ENCODE measurements at places on chromosomes 11 and 22.

DNA sequence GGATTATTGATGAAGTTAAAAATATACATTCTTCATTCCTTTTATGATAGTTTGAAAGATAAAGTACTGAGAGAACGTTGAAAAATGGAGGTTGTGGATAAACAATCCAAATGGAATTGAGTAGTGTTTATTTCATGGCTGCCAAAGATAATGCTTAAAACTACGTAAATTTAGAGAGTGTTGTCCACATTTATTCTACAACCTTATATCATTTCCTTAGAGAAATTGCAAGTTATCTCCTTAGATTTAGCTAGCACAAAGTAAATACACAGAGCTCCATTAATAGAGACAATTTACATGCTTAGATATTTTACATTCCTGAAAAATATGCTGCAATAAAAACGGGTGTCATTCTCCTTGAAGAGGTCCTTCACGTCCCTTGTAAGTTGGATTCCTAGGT is 146.5 kb upstream of the CCDC179 start:
- no peak for DNase-seq

- DNase-seq = no peak
These were observed 185.5 kb downstream of the MN1 start for GRCh38 chr22:27616033-27616432.

- DNase-seq = no peak
These were observed 15.9 kb downstream of the PGA5 start for GRCh38 chr11:61256710-61257482.

- DNase-seq = no peak
These were observed 8.1 kb downstream of the ZFP91 start for GRCh38 chr11:58586998-58587397.

GRCh38 chr11:74860743-74861142 is 88.1 kb downstream of the XRRA1 start:
- no peak for DNase-seq

DNA sequence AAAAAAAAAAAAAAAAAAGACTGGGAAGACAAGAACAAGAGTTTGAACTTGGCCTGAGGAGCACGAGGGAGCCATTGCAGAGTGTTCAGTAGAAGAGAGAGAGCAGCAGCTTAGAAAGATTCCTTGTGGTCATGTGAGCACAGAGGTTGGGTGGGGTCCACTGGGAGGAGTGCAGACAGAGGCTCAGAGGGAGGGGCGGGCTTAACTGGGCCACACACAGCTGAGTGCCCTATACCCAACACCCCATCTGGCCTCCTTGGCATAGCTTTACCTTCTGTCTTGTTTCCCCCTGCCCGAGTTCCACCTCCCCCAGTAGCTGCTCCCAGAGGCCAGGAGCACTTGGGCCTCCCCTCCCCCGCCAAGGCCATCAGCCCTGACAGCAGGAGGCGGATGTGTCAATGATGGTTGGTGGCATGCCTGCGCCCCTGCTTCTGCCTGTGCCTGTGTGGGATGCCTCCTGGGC is 12.1 kb downstream of the C11orf86 start:
- DNase-seq = no peak

- no peak for DNase-seq
These were observed 51.5 kb downstream of the ALG9 start for GRCh38 chr11:111819829-111820237.

DNA sequence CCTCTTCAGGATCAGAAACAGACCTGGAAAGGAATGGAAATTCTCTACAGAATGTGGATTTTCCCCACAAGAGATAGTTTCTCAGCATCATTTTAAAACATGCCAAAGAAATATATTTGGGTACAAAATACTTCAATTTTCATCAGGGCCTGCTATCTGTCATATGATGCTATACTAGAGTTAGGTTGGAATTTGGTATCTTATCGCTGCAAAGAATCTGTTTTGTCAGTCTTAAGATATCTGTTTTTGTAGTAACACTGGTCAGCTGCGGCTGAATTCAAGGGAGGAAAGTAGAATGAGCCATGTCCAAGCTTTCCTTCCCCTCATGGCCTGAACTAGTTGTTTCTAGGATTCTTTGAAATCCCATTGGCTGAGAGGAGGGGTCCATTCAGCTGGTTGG is 806.4 kb downstream of the KCNA4 start:
- no peak for DNase-seq

- DNase-seq = no peak
These were observed 100.0 kb upstream of the B3GAT1 start for GRCh38 chr11:134512061-134512460.

DNA sequence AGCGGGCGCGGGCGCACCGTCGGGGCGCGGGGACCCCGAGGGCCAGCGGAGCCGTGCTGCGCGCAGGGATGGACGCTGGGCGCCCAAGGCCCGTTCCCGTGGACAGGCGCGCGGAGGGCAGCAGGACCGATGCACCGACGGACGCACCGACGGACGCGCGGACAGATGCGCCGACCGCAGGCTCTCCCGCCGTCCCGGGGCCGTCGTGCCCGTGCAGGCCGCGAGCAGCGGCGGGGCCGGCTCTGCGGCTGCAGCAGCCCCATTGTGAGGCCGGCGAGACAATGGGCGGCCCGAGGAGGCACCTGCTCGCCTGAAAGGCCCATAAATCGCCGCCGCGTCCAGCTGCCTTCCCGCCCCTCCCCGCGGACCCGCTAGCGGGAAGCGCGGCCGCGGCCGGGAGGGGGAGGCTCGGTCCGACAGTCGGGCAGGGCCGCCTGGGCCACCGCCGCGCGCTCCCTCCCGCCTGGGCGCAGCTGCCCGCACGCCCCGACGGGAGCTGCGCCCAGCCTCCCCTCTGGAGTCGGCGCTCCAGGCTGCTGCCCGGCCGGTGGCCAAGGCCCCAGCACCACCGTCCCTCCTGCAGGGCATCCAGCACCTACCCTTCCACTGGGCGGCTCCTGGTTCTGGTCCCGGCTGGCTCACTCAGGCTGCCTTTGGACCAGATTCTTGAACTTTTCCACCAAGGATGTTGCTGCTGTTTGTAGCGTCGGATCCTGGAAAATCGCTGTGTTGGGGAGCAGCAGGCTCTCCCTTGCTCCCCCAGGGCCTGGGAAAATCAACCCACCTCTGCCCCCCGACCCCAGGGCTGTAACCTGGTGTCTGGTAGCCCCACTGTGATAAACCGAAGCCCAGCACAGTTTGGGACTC is 15.8 kb downstream of the CDKN1C start:
- no peak for DNase-seq

- no peak for DNase-seq
These were observed 33.4 kb upstream of the GLYATL1 start for GRCh38 chr11:58905721-58906547.

- DNase-seq = no peak
These were observed 23.7 kb downstream of the HTR3B start for GRCh38 chr11:113928311-113928710.

GRCh38 chr22:19644314-19645223 is 69.7 kb upstream of the SEPTIN5 start:
- no peak for DNase-seq
